ENCODE measurements at places on chromosomes 16 and 17. TPM values are rescaled to one million over a fixed set of nuclear protein-coding genes. Genes with fewer than 3 reads are reported as not detected.

- no peak for DNase-seq
Measured at GRCh38 chr17:21463779-21464407, 87.7 kb downstream of the KCNJ12 start.

DNA sequence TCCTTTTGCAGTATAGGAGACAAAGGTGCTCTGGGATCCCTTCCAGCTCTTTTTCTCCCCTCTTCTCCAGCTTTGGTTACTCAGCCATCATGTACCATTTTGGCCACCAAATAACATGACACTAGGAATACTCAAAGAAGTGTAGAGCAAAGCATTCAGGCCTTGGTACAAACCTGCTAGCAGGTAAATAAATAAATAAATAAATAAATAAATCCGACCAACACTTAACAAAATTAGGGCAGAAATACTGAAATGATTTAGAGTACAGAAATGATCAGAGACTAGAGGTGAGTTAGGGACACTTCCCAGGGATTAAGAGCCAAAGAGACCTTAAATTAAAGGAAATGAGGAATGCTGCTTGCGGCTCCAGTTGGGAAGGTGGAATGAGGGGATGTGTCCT is 17.7 kb upstream of the ITGB3 start:
- DNase-seq = no peak

- no peak for DNase-seq
Measured at GRCh38 chr17:82060001-82060380, 5.6 kb downstream of the DUS1L start.

DNA sequence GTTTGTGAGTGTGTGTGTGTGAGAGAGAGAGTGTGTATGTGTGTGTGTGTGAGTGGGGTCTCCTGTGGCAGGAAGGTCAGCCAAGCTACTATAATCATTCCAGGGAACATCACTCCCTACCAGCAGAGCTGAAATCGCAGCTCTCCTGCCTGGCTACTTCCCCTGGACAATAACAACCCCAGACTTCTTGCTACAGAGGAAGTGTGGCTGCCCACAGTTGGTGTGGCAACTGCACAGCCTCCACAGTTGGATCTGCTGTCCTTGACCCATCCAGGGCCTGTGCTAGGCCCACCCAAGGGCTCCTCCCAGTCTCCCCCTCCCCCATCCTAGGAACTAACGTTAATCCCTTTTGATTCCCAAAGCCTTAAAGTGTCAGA is 1.5 kb downstream of the SLC13A5 start:
- DNase-seq = no peak

- no peak for DNase-seq
Measured at GRCh38 chr16:50816901-50817555, 75.1 kb downstream of the CYLD start.

The TK1 gene
- total RNA-seq = 198 TPM
